Activated CD4-positive, alpha-beta T cell treated with anti-CD3 and anti-CD28 coated beads for 36 hours (primary cell): ENCODE measurements at places on chromosomes 4 and X.

- no peak for DNase-seq
Observed at GRCh38 chr4:69196209-69196965, 18.2 kb downstream of the UGT2B11 start.

DNA sequence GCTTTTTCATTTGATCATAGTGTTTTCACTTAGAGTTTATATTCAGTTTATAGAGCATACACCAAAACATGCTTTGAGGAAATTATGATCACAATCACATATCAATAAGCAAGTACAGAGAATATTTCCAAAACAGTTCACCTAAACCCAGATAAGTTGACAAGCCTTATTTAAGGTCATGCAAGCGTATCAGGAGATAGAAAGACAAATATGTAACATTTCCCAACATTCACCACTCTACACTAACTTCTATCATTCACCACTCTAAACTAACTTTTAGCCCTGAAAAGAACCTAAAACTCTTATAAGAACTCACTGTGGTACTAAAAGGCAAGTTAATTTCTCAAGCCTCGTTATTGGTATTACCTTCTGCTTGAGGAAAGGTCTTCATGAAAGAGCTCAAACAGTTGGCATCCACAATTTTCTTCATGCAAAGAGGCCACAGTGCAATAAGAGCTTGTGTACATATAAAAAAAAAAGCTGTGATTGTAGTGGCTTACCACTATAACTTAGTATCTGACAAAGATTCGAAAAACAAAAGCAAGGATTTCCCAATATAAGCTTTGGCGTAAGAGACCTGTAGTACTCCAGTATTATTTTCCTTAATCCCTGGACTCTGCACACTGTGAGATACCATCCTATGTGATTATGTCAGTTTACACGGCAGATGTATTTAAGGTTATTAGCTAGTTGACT, 903.3 kb downstream of the STIM2 start:
- DNase-seq: no peak

GRCh38 chr4:90118527-90119195, 8.5 kb upstream of the CCSER1 start:
- DNase-seq: no peak

DNA sequence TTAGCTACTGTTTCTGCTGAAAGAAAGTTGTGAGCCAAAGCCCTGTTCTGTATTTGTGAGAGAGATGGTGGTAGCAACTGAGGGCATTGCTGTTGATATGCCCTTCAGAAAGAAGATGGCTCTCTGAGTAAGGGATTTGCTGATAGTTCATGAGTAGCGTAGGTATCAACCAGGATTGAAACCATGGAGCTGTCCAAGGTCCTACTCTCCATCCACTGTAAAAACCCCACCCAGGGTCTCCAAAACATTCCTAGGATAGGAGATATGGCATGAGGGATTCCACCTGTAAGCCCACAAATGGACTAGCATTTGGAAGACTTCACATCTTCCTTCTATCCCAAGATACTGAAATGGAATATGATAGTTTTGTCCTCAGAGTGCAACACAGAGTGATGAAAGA, 277.1 kb upstream of the PRKX start:
- DNase-seq: no peak

DNA sequence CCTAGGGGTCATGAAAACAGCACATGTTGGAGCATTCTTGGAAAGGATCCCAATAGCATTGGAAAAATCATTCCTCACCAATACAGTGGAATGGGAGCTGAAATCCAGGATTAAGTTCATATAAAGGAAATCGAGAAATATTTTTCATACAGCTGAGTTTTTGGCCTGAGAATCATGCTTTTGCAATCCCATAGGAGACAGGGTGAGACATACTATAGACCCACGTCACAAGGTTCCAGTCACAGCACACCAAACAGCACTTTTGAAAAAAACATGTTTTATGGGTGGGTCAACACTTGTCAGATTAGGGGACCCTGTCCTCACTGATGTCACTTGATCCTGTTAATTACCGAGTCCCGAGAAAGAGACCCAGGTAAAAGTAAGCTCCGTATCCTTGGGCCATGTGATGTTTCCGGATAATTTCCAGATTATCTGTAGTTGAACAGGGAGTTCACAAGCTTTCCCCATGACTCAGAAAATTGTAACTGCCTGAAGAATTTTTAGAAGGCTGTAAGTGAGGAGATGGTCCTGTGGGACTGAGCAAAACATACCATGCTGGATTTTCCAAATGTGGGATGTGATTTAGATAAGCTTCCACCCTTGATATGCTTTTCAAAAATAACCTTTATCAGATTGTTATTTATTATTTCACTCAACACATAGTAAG, 80.9 kb upstream of the TLR3 start:
- DNase-seq: no peak

GRCh38 chr4:188194421-188194820, 55.2 kb downstream of the TRIML1 start:
- no peak for DNase-seq
